ENCODE measurements at places on chromosomes 5 and 9. TPM values are rescaled to one million over a fixed set of nuclear protein-coding genes. Genes with fewer than 3 reads are reported as not detected.

DNA sequence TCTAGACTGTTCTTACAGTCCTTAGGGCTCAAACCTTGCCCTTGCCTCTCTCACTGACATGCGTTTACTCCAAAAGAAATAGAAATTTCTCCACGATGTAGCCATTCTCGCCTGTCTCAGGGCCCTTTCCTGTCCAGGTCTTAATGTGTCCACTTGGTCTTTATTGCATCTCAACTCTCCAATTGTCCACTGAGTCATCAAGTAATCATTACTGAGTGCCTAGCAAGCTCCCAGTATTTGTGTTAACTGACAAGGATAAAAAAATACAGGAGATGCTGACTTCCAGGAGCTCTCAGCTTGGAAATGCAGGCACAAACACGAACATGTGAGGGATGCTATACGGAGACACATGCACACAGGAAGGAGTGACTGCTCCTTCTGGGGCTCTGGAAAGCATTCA, 147.3 kb downstream of the ARSB start:
- DNase-seq = no peak

DNA sequence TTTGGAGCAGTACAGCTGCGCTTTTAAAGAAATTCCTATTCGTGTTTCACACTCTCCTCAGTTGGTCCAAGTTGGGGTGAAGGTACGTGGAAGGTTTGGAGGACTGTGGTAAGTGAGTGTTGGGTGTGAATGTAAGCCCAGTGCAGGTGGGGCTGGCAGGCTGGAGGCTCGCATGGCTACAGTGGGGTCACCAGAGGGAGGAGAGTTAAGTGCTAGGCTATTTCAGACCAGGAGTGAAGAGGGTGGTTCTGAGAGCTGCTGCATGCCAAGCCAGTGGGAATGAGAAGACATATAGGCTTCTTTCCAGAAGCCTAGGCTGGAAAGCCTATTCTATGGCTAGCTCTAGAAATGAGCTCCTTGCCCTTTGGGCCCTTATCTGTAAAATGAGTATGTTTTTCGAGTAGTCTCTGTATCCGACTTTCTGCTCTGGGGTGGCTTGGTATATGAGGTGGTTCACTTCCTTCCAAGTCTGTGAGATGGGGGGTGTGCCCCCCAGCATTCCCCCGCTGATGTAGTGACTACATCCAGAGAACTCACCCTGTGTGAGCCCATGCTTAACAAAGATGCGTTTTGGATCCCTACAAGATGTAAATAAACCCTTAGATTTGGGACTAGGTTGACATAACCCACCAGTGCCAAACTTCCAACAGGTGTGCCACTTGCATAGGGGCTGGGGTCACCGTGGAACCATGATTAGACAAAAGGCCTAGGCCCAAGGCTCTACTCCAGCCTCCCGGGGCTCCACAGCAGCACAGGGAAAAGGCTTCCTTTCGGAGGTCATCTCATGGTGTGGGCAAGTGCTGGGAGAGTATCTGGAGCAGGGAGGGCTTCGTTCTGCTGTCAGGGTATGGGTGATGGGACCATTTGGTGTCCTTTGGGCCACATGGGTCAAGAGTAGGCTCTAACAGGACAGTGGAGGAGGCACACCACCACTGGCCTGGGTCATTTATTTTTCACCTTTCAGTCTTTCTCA, 2.6 kb downstream of the TCF7 start:
- DNase-seq = no peak

DNA sequence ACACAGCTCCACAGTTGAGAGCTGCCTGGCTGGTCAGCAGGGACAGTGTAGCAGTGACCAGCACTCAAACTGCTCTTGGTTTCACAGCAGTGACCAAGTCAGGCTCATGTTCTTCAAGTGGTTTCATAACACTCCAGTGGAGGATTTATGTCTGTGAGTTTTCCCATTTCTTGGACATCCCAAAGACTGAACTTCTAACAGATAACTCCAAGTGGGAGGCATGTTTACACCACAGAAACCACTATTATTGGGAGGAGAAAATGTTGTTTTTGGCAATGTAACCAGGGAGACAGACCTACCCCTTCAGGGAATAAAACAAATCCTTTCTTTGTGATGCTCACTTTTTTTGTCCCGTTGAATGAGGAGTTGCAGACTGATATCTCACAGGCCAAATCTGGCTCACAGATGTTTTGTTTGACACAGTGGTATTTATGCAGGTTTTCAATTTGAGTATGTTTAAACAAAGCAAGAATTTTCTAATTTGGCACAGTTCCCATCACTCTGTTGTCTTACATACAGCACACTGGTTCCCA, 141.5 kb downstream of the RMI1 start:
- DNase-seq = no peak

DNA sequence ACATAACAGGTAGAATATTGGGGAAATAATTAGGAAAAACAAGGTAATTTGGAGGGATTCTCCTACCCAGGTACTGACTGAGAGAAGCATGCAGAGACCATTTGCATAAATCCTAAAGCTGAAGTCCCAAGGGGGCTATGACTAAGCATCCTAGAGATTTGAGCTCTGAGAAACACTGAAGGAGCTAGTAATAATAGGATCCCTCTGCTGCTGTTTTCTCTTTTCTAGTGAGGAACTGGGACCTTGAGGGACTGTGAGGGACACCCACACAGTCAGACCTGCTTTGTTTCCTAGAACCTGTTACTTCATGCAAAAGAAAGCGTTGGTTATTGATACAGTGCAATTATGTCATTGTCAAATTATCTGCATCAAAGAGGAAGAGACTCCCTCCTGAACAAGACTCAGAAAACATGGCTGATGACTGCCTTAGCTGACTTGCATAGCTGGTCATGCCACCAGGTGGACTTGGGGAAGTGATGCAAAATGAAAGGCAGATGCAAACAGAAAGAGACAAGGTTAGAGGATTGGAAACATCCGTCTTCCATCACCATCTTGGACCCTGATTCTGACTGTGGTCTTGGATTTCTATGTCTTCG, 335.4 kb downstream of the NTRK2 start:
- DNase-seq = no peak

GRCh38 chr5:110258460-110259216, 467.8 kb downstream of the TMEM232 start:
- DNase-seq = no peak

GRCh38 chr9:131915181-131915580, 164.5 kb downstream of the MED27 start:
- no peak for DNase-seq

GRCh38 chr9:34628656-34629490, at the start of gene ARID3C:
Gene ARID3C (minus strand): TSS chr9:34629066. CDS start chr9:34628014, 1,052 bp downstream.
- DNase-seq = no peak

KLF4 gene
- 0.98 TPM for total RNA-seq
